ENCODE measurements at places on chromosomes 2 and 18.

GRCh38 chr2:137964066-137964858, at the start of gene HNMT:
Gene HNMT (plus strand): TSS chr2:137964473. CDS start chr2:137964492, 19 bp downstream.
- DNase-seq, result no peak

DNA sequence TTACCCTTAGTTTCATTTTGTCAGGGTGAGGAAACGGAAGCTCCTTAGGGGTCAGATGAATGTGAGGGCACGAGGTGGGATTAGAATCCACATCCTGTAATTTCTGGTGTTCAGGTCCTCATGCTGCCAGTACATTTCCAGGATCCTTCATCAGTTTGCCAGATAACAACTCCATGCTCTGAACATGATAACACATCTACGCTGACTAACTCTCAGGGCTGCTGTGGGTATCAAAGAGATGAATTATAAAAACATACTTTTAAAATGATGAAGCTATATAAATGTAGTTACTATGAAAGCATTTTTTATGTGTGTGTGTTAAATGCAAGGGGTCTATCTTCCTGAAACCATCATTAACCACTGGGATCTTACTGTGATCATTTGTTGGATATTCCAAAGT, 325.9 kb downstream of the SLC8A1 start:
- no peak for DNase-seq

GRCh38 chr2:239942090-239942489, 83.1 kb downstream of the NDUFA10 start:
- DNase-seq, result no peak

DNA sequence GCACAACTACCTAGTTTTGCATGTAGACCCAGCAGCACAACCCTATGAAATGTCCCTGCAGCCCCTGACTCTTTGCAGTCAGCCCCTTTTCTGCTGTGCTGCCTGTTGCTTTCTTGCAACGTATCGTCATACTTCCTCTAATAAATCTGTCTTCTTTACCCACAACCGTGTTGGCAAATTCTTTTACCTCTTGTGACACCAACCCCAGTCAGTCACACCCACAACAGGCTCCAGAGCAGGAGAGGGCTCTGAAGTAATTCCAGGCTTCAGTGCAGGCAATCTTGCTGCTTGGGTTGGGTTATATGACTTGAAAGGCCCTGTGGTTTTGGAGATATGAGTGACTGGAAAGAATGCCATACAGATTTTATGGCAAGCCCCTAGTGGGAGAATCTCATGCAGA, 79.1 kb upstream of the KCNH7 start:
- DNase-seq, result no peak

- no peak for DNase-seq
These were observed 98.0 kb downstream of the PTPN4 start for GRCh38 chr2:119857742-119858141.

- no peak for DNase-seq
These were observed 56.2 kb downstream of the UXS1 start for GRCh38 chr2:106137731-106138521.

- DNase-seq, result no peak
These were observed 350.8 kb upstream of the NT5C1B start for GRCh38 chr2:18940184-18940583.

GRCh38 chr2:17795309-17795708, 21.0 kb upstream of the MSGN1 start:
- DNase-seq, result no peak

- no peak for DNase-seq
These were observed 131.3 kb downstream of the CCDC148 start for GRCh38 chr2:158325031-158325781.

DNA sequence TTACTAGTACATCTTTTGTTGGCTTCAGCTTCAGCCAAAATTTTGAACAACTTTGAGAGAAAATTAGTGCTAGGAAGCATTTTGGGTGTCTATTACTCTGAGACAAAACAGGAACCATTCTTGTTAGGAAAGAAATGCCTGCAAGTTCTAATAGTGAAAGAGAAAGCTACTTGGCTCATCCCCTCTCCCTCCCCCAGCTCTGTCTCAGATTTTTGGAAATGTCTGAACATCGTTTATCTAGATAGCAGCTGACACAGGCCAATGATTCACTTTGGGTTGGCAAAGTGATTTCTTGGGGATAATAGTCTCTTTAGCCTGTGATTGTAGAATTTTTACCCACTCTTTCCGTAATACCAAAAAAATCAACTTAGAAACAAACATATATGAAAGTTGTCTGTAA, 42.3 kb upstream of the PTPRM start:
- DNase-seq, result no peak

DNA sequence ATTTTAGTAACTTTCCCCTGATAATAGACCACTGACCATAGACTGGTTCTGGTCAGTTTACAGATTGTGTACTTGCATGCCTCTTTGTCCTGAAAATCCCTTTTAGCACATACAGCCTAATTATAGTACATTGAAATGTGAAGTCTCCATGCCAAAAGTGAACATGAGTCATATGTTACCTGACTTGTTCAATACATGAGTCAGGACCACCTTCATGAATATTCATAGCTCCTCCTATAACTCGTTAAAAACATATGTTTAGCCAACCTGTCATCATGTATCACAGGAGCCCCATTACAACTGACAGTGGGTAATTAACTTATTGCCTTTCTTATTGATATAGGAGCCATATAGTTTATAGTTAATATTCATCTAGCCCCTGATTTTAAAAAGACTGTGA, 78.6 kb downstream of the SH3YL1 start:
- DNase-seq, result no peak

DNA sequence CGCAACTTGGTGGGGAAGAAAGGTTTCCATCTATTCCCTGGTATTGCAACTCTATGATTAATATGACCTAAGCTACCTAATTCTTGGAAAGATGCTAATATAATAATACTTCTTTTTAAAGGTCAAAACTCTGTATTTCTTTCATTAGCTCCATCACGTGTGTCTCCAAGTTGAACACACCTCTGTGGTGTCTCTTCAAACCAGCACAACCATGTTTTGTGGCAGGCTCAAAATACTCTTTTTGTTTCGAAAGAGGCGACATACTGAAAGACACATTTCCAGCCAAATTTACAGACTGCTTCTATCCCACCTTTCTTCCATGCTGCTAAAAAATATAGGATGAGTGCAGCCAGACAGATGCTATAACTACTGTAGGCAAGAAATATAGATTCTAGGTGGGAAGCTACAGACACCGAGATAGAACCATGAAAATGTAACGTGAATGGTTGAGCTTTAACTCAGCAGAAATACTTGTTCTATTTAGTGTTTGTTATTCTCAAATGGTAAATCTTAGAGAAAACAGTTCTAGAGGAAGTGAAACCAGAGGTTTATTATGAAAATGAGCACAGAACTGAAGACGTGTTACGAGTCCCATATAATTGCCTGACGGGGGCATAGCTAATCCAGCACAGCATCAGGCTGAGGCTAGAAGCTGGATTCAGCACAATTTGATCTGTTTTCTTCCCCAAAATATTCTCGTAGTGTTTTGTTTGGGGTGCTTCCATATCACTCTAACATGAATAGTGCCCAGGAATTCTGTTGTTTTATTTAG, 991.5 kb upstream of the FANCL start:
- DNase-seq, result no peak

- peak; percentile 43 for DNase-seq
These were observed 63.4 kb downstream of the ZCCHC2 start for GRCh38 chr18:62586151-62586774.

- DNase-seq, result no peak
These were observed 142.2 kb downstream of the EPHA4 start for GRCh38 chr2:221429741-221430491.

- no peak for DNase-seq
These were observed 2.2 kb upstream of the SERPINB12 start for GRCh38 chr18:63539904-63540510.

- no peak for DNase-seq
These were observed 238.0 kb downstream of the GULP1 start for GRCh38 chr2:188529710-188530109.

DNA sequence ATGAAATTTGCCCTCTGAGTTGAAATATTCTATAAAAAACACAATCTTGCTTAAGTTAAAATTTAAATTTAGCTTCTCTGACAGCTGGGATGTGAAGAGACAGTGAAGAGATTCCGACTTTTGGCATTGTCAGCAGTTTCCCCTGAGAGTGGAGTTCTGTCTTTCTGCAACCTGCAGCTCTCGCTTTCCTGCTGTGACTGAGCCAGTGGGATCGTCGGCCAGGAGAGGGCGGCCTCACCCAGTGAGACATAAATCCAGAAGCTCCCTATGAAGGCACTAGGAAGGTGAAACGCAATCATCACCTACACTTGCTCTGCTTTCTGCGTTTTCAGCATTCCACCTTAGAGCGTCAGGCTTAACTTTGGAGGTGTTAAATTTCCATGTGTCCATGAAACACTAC, 75.4 kb upstream of the HNMT start:
- no peak for DNase-seq

- peak; percentile 11 for DNase-seq
These were observed 708 bp upstream of the RPIA start for GRCh38 chr2:88690591-88691338.

- no peak for DNase-seq
These were observed 20.4 kb downstream of the MBP start for GRCh38 chr18:77111951-77112746.

GRCh38 chr2:44801841-44802776, 139.4 kb upstream of the SIX3 start:
- DNase-seq, result no peak

GRCh38 chr2:32775954-32776353, 148.1 kb downstream of the TTC27 start:
- no peak for DNase-seq

DNA sequence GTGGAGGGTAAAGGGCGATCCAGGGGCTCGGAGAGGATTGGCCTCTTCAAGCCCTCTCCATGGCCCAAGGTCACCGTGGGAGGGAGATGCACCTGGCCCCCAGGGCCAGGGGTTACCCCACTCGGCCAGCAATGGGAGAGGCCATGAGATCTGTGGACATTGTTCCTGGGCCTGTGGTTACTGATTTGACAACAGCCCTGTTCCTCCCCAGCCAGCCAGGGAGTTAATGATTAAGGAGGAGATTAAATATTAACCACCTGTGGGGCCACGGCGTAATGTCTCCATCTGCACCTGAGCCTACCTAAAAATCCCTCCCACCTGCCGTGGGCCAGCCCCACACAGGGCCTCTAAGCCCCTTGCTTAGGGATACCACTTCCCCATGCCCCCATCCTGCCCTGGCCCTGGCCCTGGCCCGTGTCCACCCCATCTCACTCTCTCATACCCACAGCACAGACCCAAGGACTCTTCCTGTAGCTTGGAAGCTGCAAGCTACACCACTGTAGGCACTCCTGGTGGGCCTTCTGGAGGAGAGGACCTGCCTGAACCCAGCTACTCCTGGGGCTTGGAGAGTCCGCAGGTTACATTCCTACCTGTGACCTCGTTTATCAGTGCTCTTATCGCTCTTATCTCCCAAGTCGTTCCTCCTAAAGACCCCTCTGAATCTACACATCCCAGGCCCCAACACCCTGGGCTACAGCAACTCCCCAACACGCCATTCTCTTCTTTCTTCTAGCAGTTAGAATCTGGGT, 32.1 kb downstream of the ZFP36L2 start:
- no peak for DNase-seq

DNA sequence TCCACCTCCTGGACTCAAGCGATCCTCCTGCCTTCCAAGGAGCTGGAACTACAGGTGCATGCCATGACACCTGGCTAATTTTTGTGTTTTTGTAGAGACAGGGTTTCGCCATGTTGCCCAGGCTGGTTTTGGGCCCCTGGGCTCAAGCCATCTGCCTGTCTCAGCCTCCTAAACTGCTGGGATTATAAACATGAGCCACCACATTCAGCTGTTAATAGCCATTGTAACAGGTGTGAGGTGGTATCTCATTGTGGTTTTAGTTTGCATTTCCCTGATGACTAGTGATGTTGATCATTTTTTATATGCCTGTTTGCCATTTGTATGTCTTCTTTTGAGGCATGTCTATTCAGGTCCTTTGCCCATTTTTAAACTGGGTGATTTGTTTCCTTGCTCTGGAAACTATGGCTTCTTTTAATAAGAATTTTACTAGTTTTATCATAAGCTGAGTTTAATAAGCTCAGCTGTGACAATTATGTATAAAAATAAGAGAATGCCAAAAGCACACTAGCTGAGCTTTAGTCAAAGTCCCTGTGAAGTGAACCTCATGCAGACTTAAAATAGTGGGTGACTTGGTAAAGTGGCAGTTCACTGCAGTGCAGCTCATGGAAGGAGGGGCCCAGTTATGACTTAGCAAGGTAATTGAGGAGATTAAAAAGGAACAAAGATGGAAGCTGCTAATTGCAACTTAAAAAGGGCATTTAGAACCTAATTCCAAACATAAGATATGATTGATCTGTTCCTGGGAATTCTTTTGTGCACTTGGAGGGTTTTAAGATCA, 465.1 kb downstream of the TGIF1 start:
- no peak for DNase-seq

- DNase-seq, result no peak
These were observed 116.0 kb upstream of the AQP4 start for GRCh38 chr18:26981360-26982082.

DNA sequence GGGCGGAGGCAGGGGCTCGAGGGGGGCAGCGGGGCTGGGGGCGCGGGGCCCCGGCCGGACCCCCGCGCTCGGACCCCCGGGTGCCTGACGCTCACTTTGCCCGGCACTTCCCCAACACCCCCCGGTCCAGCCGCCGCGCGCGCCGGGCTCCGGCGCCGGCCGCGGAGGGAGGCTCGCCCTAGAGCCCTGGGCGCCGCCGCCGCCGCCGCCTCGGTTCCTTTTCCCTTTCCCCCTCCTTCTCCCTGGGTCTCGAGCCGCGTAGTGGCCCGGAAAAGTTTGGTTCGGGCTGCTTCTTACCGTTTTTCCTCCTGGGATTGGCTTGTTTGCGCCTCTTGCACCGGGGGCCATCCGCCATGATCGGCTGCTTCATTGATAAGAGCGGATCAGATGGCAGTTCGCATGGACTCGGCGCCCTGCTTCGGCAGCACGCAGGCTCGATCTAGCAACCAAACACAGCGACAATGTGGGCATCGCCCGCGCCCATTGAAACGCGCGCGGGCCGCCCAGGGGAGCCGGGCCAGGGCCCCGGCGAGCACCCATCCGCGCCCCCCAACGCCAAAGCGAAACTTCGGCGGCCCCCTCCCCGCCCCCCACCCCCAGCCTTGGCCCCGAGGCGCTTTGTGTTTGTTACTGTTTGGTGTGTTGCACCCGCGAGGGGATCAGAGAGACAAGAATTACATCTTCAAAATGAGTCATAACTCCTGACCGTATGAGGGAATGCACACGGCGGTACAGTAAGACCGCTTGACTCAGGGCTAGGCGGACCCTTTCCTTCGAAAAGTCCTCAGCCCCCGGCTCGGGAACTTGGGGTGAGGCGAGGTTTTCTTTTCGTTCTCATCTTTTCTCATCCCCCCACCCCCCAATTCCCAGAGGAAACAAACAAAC, 2.7 kb downstream of the ZEB2 start:
- DNase-seq, result no peak

- DNase-seq, result no peak
These were observed 45.7 kb downstream of the ICOS start for GRCh38 chr2:203982276-203982675.

All from activated naive CD8-positive, alpha-beta T cell treated with anti-CD3 and anti-CD28 coated beads, Interleukin-2, amount 50 U/mL, for 16 hours (primary cell).